Activated CD4-positive, CD25-positive, alpha-beta regulatory T cell treated with anti-CD3 and anti-CD28 coated beads, Interleukin-2, amount 50 U/mL, for 16 hours (primary cell): ENCODE measurements at places on chromosomes 7 and 10.

DNA sequence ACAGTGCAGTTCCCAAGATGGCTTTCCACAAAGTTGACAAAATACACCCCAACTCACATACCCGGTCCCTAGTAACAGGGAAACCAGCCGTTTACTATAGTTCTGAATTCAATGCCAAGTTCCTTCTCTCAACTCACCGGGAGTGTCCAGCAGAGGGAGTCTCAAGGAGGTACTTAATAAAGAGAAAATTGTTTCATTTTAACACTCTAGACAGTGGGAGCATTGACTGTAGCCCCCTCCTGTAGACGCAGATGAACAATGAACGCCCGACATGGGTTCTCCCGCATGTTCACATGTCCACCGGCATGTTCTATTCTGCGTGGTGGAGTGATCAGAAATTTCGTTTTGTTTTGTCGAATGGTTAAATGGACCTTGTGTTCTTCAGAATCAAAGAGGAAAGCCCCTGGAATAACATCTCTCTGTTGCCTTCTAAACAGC, 1.9 kb downstream of the HIPK2 start:
- peak; percentile 37 for DNase-seq

DNA sequence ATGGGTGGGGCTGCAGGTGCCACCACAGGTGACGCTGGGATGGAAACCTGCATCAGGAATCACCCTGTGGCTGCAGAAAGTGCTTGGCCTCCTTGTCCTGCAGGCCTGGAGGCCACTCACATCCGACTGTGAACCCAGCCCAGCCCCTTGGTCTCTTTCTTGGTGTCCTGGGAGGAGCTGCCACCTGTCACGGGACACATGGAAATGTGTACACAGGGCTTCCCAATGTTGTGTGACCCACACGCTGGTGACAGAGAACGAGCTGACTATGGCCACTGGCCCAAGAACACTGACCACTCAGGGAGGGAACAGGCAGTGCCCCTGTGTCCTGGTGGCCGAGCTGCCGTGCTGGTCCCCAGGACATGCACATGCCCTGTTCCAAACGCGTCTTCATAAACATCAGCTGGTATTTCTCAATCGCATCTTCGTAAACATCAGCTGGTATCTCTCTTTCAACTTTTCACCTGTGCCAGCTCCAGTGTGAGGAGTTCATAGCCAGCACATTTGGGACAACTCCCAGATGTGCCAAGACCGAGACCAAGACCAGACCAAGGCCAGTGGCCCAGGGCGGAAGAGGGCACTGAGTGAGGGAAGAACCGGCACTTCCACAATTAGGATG, 57.9 kb upstream of the INPP5A start:
- no peak for DNase-seq

GRCh38 chr7:66697449-66698438, 42.8 kb upstream of the RABGEF1 start:
- no peak for DNase-seq

DNA sequence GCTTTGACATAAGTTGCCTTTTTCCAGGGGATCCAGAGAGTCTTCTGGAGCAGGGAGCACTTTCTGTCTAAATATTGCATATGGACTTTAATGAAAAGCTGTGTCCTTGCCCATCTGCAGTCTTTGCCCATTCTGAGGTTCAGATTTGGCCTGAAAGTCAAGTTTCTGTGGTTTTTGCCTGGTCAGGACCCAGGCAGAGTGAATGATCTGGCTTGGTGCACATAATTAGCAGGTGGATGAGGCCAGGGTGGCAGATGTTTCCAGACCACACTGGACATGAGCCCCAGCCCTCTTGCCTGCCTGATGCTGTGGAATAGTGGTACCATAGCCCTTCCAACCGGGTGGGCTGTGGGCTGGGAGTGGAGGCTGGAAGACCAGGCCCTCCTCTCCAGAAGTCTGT, 11.0 kb downstream of the HECW1 start:
- no peak for DNase-seq

- no peak for DNase-seq
These were observed 87.0 kb upstream of the IGFBP3 start for GRCh38 chr7:46007990-46008643.

DNA sequence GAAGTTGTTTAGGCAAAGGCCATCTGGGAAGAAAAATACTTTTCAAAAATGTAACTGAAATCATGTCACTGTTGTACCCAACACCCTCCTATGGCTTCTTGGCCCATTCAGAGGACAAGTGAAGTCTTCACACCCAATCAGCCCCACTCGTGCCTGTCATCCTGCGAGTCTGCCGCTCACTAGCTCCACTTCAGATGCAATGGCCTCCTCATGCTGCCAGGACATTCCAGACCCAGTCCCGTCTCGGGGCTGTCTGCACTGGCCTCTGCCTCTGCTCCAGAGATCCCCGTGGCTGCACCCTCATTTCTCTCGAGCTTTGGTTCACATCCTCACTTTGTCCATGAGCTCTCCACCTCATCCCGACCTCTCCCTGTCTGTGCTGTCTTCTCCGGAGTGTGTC, 227.1 kb downstream of the KCNMA1 start:
- DNase-seq: no peak

DNA sequence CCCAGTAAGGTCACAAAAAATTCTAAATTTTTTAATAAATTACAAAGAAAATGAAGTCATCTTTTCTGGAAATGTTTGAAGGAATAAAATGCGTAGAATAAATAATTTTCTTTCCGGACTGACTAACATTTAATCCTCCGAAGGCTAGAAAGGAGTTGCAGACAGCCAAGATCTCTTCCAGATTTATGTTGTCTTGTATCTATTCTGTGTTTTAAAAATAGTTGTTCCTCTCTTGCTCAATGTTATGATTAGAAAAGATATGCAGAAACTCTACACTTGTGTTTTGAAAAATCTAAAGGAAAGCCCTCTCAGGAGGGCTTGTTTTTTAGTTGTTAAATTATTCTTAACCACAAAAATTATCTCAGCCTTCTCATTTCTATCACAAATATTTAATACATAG, 70.7 kb downstream of the MACC1 start:
- DNase-seq: no peak

DNA sequence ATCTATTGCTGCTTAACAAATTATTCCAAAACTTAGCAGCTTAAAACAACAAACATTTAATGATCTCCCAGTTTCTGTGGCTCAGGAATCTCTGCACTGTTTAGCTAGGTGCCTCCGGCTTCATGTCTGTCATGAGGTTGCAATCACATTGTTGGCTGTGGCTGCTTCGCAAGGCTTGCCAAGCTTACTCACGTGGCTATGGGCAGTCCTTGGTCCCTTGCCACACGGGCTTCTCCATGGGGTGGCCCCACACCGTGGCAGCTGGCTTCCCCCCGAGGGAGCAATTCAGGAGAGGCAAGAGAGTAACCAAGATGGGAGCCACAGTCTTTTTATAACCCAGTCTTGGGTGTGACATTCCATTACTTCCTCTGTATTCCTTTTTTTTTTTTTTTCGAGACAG, 67.4 kb downstream of the NEURL1 start:
- DNase-seq: no peak

DNA sequence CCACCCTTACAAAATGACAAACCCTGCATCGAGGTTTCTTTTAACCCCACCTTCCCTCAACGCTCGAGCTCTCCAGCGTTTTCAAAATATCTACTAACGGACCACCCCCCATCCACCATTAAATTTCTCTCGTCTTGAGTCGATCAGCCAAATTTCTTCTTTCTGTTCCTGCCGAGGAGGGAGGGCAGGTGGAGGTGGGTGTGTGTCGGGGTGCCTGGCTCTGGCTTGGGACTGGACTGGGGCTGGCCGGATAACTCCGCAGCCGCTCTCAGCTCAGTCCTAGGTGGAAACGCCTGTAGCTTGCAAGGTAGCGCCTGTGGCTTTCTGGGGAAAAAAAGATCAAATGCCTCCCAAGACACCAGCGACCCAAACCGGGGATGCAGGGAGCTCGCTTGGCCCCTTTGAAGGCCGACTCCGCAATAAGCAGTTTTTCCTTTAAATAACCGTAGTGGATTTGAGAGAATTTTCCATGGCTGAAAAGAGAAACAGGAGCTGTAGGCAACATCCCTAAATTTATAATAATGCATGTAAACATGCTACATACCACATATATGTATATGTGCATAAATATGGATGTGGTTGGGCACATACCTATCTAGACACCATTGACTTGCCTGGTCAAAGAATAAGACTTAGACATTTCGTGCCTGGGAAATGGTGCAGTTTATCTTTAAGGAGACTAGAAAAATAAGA, 1.9 kb upstream of the TMEM178B start:
- DNase-seq: no peak

DNA sequence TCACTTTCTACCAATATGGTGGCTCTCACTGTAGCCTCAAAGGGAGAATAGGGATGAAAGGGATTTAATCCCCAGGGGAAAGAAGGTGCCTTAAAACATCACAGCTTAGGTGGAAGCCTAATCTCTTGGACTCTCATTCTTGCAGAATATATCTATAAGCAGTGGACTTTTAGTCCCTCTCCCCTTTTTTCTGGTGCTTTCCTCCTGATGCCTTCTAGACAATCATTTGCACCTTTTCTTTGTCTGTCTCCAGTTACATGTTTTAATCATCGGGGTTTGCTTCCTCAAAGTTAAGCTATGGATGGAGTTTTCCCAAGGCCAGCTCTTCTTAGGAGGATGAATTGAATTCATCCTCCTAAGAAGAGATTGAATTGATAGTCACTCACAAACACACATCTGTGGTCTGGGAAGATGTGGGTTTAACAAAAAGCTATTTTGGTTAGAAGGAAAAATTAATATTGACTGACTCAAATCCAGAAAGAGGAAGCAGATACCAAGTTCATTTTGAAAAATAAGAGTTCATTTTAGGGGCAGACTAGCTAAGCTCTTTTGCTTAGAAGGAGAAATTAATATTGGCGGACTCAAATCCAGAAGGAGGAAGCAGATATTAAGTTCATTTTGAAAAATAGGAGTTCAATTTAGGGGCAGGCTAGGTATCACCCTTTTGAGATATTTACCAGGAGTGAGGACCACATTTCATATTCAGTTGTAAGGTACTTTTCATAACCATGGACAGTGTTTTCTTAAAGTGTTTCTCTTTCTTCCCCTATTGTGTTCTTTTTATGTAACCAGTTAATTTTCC, 35.2 kb upstream of the PLEKHS1 start:
- DNase-seq: no peak

- DNase-seq: no peak
These were observed 1111.0 kb downstream of the XPNPEP1 start for GRCh38 chr10:108812296-108812695.

- no peak for DNase-seq
These were observed 73.6 kb downstream of the PODXL start for GRCh38 chr7:131482800-131483199.

GRCh38 chr10:86258941-86259340, 107.7 kb downstream of the GRID1 start:
- no peak for DNase-seq

- DNase-seq: no peak
These were observed at the start of gene ST8SIA6 for GRCh38 chr10:17454161-17455014. Gene ST8SIA6, minus strand, starts transcription at chr10:17454595. Its CDS starts 340 bp downstream, at chr10:17454255.

DNA sequence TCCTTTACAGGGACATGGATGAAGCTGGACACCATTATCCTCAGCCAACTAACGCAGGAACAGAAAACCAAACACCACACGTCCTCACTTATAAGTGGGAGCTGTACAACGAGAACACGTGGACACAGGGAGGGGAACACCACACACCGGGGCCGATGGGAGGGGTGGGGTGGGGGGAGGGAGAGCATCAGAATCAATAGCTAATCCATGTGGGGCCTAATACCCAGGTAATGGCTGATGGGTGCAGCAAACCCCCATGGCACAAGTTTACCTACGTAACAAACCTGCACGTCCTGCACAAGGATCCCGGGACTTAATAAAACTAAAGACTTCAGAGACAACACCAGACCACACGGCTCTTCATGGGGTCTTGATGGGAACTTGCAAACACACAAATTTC, 82.2 kb upstream of the DIP2C start:
- DNase-seq: no peak

GRCh38 chr10:36683421-36683820, 442.0 kb upstream of the ANKRD30A start:
- DNase-seq: no peak

- peak; percentile 26 for DNase-seq
These were observed 1.4 kb downstream of the RHEB start for GRCh38 chr7:151518105-151518946.

GRCh38 chr10:690372-691161, 1.1 kb upstream of the DIP2C start:
- no peak for DNase-seq

DNA sequence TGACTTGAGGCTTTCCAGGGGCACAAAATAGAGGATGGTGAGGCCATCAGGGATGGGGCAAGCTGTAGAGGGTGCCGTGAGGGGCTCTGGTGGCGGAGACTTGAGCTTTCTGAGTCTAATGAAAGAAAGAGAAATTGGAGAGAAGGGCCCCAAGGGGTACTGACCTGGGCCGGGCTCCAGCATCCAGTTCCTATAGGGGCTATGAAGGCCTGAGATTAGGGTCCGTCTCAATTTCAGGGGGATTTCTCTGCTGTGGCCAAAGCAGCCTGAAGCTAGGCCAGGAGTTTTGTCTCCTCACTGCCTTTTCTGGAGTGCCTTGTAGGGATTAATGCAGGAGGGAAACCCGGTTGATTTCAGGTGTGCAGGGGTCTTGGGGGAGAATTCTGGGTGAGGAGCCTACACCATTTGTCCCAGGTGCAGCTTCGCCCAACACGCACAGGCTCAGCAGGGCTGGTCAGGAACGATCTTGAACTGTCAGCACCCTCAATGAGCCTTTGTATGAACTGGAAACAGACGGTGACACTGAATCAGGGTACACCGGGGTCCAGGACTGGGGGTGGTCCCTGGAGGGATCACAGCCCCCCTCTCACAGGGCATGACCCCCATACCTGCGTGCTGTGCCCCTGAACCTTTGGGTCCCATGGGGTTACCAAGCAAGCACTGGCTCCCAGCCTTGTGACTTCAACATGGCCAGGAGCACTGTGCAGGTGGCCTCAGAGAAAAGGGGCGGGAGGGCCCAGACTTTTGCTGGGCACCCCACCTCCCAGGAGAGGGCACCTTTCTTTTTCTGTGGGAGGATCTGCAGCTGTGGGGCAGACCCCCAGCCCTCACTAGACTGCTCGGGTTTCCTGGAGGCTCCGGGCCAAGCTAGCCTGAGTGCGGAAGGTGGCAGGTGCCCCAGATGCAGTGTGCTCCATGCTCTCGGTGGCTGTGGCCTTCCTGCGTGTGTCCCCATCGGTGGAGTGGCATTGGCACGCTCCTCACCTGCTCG, 122.9 kb upstream of the RET start:
- no peak for DNase-seq

DNA sequence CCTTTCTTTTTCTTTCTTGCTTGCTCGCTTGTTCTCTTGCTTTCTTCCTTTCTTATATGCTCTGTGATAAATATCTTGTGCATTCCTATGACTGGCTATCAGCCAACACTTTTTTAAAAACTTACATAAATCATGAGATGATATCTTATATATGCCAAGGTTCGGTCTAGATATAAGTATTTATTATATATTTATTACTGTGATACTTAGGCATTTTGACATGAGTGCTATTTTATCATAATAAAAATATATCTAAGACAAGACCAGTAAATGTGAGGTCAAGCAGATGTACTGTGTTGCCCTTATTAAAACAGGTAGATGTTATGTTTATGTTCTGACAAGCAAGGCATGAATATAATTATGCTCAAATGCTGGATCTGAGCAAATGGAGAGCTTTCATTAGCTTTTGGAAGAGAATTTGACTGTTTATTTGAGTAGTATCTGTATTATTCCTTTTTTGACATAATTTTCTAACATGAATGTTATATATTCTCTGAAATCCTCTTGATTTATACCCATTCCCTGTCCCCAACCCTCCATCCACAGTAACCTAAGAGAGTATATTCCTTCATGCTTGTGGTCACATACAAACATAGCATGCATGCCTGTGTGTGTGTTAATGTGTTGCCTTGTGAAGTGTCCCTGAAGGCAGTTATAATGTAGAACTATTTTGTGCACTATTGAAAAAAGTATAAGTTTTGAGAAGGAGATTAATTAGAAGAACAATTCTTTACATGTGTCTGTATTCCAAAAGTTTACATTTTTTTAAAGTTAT, 158.0 kb downstream of the HDAC9 start:
- DNase-seq: no peak
